ENCODE measurements at places on chromosomes 7 and 10.

DNA sequence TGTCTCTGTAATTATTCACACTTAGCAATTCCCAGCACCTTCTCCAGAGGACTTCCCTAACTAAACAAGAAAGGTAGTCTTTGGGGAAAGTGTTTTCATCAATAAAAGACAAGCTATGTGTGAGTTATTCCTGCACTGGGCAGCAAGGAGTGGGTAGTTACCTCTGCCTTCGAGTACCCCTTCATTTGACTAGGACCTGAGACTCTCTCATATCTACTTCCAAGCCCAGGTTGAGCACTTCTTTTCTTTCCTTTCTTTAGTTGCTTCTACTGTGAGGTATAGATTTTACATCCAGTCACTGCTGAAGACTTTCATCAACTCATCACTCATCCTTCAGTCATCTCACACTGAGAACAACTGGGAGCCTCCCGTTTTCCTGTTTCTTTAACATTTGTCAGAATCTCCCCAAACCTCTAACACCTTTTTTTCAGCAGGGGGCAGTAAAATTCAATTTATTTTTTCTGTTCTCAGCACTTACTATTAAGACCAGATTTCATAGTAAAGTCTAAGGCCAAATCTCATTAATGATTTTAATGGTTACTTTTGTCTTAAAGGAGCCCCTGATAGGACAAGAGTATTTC lies 80.1 kb upstream of the PRSS1 start:
- H3K36me3 ChIP-seq = no peaks in the 10 kb centered on the region
- no peaks in the 10 kb centered on the region for H3K27me3 ChIP-seq
- no peak overlapping the region for H3K4me3 ChIP-seq
- no peak overlapping the region for H3K27ac ChIP-seq

GRCh38 chr10:4201866-4202825 lies 417.1 kb upstream of the KLF6 start:
- H3K36me3 ChIP-seq = no peaks in the 10 kb centered on the region
- peaks cover 3% of the 10 kb centered on the region for H3K4me1 ChIP-seq
- no peak for DNase-seq
- no peak overlapping the region for H3K4me3 ChIP-seq
- no peaks in the 10 kb centered on the region for H3K27me3 ChIP-seq

- no peak overlapping the region for H3K27ac ChIP-seq
- DNase-seq = no peak
- H3K4me3 ChIP-seq = no peak overlapping the region
- H3K36me3 ChIP-seq = no peaks in the 10 kb centered on the region
- H3K4me1 ChIP-seq = no peaks in the 10 kb centered on the region
These were observed 319.3 kb upstream of the NRP1 start for GRCh38 chr10:33653584-33654367.

DNA sequence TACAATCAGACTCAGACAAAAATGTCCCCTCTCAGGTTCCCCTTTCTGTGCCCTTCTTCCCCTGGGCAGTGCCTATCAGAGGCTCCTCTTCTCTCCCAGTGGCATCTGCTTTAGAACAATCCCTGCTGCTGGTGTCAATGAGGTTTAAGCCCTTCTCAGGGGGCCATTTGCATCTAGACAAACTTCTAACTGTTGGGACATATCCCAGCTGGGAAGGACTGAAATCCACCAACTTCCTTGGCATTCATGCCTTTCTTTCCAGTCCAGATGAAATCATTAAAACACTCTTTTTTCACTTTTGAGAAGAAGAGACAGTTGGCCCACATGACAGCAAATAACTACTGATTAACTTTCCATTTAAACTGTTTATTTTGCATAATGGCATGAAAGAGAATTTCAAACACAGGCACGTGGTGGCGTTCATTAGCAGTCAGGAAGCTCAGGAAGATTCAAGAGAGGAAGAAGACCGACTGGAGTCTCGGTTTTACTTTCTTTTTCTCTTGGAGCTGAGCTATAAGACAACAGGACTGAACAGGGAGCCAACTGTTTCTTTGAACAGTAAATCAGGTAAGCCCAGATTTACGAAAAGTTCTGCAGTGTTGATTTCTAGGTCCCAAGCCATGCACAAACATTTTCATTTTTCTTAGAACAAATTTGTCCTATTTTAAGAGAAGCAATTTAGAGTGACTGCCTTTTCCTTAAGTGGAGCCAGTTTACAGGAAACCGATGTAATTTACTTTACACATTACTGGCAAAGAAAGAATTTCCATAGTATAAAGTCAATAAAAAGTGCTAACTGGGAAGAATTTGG lies at the start of gene GIMAP2:
GIMAP2 (plus strand) TSS at position 488 of the 811 bp plus-strand sequence. CDS start 1,354 bp downstream, outside the sequence.
- no peak within 1 kb of the TSS for H3K4me3 ChIP-seq
- H3K36me3 ChIP-seq = no peaks in the 10 kb centered on the region

DNA sequence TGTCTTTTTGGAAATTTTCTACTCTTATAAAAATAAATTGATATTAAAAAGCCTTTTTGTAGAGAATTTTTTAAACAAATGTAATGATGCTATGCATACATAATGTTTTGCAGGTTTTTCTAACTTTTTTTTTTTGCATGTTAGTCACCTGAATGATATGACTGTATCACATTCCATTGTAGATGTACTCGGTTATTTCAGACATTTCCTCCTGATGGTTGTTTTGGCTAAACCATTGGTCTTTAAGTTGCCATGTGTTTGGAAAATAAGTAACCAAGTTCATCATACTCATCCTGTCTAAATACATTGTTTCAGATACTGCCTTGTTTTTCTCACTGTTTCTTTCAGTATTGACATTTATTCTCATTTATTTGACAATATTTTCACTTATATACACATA lies 25.8 kb downstream of the NHLRC2 start:
- no peak overlapping the region for H3K4me3 ChIP-seq
- H3K36me3 ChIP-seq = peaks cover 68% of the 10 kb centered on the region
- H3K4me1 ChIP-seq = no peaks in the 10 kb centered on the region
- no peak for DNase-seq

DNA sequence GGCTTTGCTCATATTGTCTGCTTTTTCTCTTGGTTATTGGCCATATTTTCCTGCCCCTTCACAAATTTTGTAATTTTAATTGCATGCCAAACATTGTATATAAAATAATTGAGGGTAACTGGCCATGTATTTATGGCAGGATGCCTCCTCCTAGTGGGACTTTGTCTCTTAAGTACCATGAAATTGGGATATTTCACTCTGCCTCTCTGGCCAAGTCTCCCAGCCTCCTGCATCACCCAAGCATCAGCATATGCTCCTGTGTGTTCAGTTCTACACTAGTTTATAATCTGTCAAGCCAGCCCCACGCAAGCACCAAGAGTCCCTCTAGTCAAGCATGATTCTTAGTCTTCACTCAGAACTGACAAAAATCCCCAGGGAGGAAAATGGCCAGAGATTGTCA lies 44.2 kb upstream of the FHIP2A start:
- peaks cover 6% of the 10 kb centered on the region for H3K27me3 ChIP-seq
- DNase-seq = no peak
- H3K4me3 ChIP-seq = no peak overlapping the region
- H3K4me1 ChIP-seq = no peaks in the 10 kb centered on the region

DNA sequence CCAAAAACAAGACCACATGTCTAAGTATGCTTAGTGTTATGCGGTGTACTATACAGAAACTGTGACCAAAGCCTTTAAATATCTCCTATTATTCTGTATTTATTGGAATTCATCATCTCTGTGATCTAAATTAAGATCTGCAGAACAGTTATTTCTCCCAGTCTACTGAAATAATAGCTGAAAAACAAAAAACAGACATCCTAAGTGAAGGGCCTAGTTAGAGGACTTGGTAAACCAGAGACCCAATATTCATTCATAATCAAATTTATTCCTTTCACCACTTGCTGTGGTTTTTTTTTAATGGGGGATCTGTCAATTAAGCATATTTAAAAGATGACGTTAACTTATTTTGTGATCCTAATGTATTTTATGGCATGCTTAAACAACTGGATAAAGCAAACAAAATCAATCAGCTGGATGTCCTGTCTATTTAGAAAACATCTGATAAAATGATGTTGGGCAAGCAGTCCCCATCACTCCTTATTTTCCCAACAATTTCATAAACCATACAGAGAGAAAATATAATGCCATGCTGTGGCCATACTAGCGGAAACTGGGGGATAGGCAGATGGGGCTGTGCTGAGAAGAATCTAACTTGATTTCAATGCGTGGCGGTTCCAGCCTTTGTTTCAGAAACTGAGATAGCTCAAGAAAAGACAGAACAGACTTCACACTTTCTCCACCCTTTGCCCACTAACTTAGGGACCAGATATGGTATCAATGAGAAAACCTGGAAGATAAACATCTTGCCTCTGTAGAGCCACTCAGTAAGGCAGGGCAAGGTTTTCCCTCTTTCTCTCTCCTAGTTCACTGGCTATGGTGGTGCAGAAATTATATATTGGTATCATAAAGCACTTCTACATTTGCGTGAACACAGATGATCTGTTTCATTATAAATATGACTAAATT lies 32.9 kb downstream of the ICA1 start:
- no peak overlapping the region for H3K4me3 ChIP-seq
- no peak overlapping the region for H3K27ac ChIP-seq
- no peak for DNase-seq
- no peaks in the 10 kb centered on the region for H3K27me3 ChIP-seq
- H3K4me1 ChIP-seq = no peaks in the 10 kb centered on the region

DNA sequence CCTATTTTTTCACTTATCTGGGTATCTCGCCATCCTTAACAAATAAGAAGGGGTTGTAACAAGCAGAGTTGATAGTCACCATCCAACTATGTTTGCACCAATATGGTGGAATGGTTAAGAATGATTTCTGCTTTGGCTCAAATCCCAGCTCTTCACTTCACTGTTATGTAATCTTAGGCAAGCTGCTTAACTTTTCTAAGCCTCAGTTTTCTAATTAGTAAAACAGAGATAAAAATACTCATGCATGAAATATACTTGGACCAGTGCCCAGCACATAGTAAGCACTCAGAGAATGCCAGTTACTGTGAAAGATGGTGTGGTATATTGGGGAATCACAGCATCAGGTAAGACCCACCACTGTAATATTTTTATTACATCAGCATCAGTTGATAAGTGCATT lies 33.6 kb downstream of the ABCB1 start:
- H3K27ac ChIP-seq = no peak overlapping the region
- DNase-seq = no peak
- no peaks in the 10 kb centered on the region for H3K4me1 ChIP-seq
- H3K27me3 ChIP-seq = no peaks in the 10 kb centered on the region
- H3K36me3 ChIP-seq = no peaks in the 10 kb centered on the region
- no peak overlapping the region for H3K4me3 ChIP-seq

GRCh38 chr7:83976302-83976701 lies 218.3 kb downstream of the SEMA3A start:
- no peak overlapping the region for H3K27ac ChIP-seq
- peaks cover 53% of the 10 kb centered on the region for H3K36me3 ChIP-seq
- DNase-seq = no peak

GRCh38 chr10:78716043-78716660 lies 352.6 kb upstream of the ZMIZ1 start:
- no peaks in the 10 kb centered on the region for H3K36me3 ChIP-seq
- H3K27me3 ChIP-seq = no peaks in the 10 kb centered on the region
- no peaks in the 10 kb centered on the region for H3K4me1 ChIP-seq
- H3K4me3 ChIP-seq = no peak overlapping the region
- DNase-seq = no peak

GRCh38 chr10:65950075-65950474 lies 975.8 kb upstream of the LRRTM3 start:
- H3K27ac ChIP-seq = no peak overlapping the region
- no peaks in the 10 kb centered on the region for H3K4me1 ChIP-seq
- H3K27me3 ChIP-seq = no peaks in the 10 kb centered on the region

DNA sequence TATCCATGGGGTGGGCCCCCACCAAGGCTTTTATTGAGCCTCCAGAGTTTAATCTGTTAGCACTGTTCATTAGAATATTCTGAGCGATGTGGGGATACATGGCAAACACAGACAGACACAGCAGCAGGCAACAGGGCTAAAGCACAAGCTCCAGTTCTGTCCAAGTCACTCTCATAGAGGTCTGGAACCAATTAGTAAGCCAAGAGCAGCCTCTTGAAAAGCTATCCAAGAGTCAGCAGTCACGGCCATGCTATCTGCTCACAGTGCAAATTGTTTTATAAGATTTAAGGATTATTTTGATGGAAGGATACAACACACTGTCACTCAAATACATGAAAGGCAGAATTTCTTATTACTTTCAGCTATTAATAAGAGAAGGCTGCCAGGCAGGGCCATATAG lies 86.4 kb upstream of the DGKB start:
- no peaks in the 10 kb centered on the region for H3K4me1 ChIP-seq
- no peak for DNase-seq
- H3K27me3 ChIP-seq = no peaks in the 10 kb centered on the region

DNA sequence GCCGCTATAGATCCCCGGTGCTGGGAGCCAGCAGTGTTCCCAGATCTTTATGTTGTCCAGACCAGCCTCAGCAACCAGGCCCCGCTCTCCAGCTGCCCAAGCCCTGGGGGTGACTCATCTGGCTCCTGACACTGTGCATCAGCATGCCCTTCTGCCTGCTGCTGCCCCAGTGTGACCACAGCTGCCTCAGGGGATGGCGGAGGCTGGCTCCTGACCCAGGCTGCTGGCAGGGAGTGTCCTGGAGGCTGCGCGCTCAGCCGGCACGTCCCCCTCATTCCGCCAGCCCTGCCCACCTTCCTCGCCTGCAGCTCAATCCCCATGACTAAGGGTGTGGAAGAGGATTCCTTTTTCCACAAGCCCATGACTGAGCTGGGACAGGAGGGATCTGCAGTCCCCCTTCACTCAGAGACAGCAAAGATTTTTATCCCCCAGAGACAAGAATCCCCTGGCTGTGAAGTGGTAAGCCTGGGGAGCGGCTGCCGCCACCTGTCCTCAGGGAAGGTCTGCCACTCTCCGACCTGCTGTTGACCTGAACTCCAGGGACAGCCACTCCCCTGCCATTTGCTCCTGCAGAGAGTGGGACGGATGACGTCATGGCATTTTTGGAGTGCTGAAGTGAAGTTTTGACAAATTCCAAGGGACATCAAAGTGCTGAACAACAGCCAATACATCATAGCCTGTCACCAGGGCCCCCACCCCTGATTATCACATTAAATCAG lies 182.8 kb upstream of the BMPER start:
- no peak overlapping the region for H3K4me3 ChIP-seq
- no peaks in the 10 kb centered on the region for H3K27me3 ChIP-seq
- no peaks in the 10 kb centered on the region for H3K36me3 ChIP-seq
- peak overlapping the region; percentile 34 for H3K27ac ChIP-seq

DNA sequence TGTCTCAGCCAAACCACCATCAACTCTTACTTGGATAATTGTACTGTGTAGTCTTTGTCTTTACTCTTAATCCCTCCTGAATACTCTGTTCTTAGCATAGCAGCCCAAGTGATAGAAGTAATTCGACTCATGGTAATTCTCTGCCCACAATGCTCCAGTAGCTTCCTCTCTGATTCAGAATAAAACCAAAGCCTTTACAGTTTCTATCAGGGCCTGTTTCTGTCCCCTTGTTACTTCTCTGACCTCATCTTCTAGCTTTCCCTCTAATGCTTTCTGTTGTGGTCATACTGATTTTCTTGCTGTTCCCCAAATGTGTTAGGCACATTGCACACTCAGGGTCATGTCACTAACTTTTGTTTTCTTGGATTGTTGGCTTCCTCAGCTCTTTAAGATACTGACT lies 8.0 kb downstream of the ZNF518A start:
- DNase-seq = no peak
- no peaks in the 10 kb centered on the region for H3K4me1 ChIP-seq
- no peaks in the 10 kb centered on the region for H3K27me3 ChIP-seq
- no peak overlapping the region for H3K27ac ChIP-seq
- H3K36me3 ChIP-seq = peaks cover 80% of the 10 kb centered on the region
